Right forelimb (tissue), 1 donor: ENCODE measurements at places on chromosomes 1 and 21.

- DNase-seq, result no peak
These were observed 10.8 kb upstream of the MYOM3 start for GRCh38 chr1:24122776-24123175.

DNA sequence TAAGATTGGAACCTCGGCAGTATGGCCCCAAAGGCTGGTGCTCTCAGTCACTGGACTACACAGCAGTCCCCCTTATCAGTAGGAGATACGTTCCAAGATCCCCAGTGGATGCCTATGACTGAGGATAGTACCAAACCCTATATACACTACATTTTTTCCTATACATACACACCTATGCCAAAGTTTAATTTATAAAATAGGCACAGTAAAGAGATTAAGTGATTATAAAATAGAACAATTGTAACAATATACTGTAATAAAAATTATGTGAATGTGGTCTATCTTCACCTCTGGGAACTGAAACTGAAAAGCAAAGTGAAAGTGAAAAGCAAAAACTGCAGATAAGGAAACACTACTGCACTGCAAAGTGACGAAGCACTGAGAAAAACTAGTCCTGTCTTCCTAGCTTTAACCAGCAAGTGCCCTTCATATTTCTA lies 96.8 kb downstream of the INTS7 start:
- no peak for DNase-seq

DNA sequence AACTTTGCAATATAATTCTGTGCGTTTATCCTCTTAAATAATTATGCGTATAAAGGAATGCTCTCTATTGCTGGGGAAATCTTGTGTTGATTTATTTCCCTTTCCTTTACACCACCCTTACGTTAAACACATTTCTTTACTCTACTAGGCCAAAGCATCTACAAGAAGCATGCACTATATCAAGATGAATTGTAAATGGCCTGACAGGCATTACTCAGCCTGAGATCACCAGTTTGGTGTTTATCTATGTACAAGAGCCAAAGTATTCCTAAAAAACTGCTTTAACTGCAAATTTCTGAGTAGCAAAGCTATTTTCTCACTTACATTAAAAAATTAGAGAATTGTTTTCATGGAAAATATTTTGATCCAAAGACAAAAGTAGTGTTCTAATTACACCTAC lies 114.8 kb downstream of the TYW3 start:
- DNase-seq, result no peak

- peak; percentile 80 for DNase-seq
These were observed 135.9 kb downstream of the TM2D1 start for GRCh38 chr1:61588736-61589672.

GRCh38 chr1:30305519-30305918 lies 417.9 kb downstream of the MATN1 start:
- no peak for DNase-seq

DNA sequence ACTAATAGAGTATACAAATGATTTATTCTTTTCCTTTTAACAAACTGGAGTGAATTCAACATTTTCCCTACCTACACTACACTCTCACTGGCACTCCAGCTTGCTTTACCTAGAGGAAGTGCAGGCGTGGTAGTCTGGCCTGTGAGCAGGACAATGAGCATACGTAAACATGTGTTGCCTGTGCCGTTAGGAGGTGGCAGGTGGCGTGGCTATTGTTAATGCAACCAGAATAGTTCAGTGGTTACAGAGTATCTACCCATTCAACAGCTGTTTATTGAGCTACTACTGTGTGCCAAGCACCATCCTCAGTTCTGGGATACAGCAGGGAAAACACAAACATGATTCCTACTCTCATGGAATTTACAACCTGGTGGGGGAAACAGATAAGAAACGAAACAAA lies 299.7 kb upstream of the KAZN start:
- DNase-seq, result no peak

GRCh38 chr1:5189384-5189783 lies 535.0 kb downstream of the AJAP1 start:
- no peak for DNase-seq

GRCh38 chr21:44082648-44083440 lies 24.4 kb upstream of the PWP2 start:
- no peak for DNase-seq

DNA sequence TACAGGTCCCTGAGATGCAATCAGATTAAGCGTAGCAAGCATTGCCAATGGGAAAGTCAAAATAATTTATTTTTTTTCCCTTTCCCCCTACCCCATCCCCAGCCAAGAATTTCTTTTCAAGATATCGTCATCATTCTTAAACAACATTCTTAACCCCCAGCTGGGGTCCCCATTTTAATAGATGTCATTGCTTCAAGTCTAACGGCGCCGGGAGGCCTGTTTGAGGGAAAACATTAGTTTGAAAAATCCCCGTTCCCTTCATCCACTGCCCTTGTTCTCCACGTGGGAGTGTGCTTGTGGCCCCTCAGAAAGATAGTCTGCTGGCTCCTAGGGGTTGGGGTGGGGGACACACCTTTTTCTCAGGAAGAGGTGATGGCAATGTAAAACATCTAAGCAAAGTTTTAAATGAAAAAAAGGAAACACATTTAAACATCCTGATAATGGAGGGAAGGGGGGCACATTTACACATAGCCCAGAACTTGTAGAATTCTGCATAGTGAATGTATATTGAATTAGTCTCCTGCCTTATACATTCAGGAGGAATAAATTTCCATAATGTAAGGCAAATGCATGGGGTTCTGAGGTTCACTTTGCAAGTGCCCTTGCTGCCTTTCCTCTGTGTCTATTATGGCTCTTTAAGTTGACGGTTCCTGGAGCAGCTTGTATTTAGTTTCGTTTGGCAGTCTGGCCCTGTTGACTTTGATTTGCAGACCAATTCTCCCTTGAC lies 6.8 kb downstream of the TRNP1 start:
- no peak for DNase-seq

DNA sequence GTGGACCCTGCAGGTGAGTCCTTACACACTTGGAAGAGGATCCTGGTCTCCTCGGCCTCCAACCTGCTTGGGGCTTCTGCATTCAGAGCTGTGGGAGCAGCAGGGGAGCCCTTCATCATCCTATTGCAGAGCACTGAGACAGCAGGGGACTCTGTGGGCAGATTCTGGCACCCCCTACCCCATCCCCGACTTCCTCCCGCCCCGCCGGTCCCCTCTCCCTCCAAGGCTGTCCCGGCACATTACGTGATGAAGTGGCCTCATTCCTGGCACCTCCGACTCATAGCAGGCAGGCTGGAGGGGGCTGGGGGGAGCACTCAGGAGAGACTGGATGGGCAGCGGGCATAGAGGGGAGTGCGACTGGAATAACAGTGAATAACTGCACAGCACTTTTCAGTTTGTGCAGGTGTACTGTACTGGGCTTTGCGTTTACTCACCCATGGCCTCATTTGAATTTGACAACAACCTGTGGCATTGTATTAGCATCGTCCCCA lies 394.1 kb downstream of the MATN1 start:
- DNase-seq, result no peak

DNA sequence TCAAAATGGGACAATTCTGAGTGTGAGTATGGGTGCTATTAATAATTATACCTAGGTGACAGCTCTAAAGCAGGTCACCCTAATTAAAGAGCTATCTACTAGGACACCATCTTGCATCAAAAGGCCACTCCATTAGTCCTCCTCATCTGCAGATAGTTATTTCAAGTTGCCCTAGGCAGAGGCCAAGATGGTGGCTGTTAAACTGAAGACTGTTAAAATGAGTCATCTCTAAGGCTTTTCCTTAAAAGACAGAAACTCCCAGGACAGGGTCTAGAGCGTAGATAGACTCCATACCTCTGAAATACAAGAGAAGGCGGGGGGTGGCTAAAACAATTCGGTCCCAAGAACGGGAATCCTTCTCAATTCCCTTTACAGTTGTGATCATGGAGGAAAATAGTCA lies 4.5 kb upstream of the ZNF697 start:
- DNase-seq, result no peak

- DNase-seq, result no peak
These were observed 57.3 kb downstream of the NFASC start for GRCh38 chr1:204927673-204928641.

- no peak for DNase-seq
These were observed 16.1 kb upstream of the STMN1 start for GRCh38 chr1:25922056-25922970.

- no peak for DNase-seq
These were observed 54.0 kb downstream of the CLIC6 start for GRCh38 chr21:34722684-34723300.
